ENCODE measurements at places on chromosomes 1 and 21.

DNA sequence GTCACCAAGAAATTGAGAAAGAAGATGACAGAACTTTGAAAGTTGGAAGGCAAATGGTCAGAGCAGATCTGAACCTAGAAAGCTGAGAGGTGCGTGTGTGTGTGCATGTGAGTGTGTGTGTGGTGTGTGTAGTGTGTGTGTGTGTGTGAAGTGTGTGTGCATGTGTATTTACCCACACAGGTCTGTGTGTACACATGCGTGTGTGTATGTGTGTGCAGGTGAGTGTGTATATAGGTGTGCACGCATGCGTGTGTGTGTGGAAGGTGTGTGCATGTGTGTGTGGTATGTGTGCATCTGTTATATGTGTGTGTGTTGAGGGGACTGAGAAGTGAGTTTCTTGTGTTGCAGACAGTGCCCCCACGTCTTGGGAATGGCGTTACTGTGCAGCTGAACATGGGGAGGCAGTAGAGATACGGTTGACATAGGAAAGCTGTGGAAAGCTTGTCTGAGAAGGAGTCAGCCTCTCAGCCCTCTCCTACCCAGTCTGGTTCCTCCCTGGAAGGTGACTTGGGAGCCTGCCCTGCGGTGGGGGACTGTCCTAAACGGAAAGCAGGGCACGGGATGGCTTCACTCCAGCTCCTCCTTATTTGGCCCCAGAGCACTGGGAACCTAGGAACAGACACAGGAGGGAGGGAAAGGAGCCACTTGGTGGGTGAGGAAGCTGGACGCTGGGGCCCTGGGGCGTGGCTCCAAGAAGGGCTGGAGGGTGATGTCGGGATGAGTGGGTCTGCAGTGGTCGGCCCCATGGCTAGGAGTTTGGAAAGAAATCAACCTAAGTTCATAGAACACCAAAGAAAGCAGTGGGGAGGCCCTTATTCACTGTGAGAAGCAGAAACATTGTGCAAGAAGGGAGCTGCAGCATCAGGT, 97.2 kb downstream of the PCBP3 start:
- peaks cover 8% of the 10 kb centered on the region for H3K4me1 ChIP-seq
- H3K27me3 ChIP-seq, result no peaks in the 10 kb centered on the region
- DNase-seq, result no peak
- H3K36me3 ChIP-seq, result peaks cover 4% of the 10 kb centered on the region
- H3K4me3 ChIP-seq, result no peak overlapping the region

- H3K4me1 ChIP-seq, result no peaks in the 10 kb centered on the region
- no peaks in the 10 kb centered on the region for H3K27me3 ChIP-seq
- DNase-seq, result no peak
- H3K36me3 ChIP-seq, result peaks cover 1% of the 10 kb centered on the region
Measured at GRCh38 chr1:193929374-193930033, 743.1 kb upstream of the B3GALT2 start.

- no peak for DNase-seq
- H3K27ac ChIP-seq, result no peak overlapping the region
- H3K4me3 ChIP-seq, result no peak overlapping the region
Measured at GRCh38 chr1:60573121-60573520, 499.6 kb upstream of the C1orf87 start.

DNA sequence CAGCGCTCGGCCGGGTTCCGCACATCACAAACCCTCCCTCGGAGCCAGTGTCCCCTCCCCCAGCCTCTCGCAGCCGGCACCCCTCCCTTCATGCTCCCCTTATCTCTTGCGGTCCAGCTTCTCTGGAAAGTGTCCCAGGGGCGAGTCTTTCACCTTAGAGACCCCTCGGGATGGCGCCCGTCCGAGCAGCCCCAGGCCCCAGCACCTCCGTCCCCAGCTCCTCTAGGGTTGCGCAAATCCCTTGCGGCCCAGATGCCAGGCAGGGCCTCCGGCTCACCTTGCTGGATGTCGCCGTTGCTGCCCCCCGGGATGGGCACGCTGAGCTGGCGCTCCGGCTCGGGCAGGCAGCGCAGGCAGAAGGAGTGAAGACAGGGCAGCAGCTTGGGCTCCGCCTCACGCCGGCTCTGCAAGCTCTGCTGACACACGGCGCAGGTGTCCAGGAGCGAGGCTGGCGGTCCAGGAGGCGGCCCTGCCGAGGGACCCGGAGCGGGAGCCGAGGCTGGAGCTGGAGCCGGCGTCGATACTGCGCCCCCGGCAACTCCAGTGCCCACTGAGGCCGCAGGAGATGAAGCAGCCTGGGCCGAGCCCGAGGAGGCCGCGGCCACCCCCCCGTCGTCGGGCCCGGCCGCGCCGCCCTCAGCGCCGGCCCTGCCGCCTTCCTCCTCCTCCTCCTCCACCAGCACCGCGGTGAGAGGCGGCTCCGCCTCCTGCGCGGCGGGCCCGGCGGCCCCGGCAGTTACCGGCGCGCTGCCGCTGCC, 550 bp downstream of the TRIM33 start:
- peak overlapping the region; percentile 72 for H3K27ac ChIP-seq
- H3K4me3 ChIP-seq, result peak overlapping the region; percentile 88

GRCh38 chr1:230299191-230300006, 126.7 kb downstream of the PGBD5 start:
- H3K4me1 ChIP-seq, result peaks cover 14% of the 10 kb centered on the region
- no peak for DNase-seq
- no peak overlapping the region for H3K27ac ChIP-seq
- H3K36me3 ChIP-seq, result no peaks in the 10 kb centered on the region
- peaks cover 2% of the 10 kb centered on the region for H3K27me3 ChIP-seq
- H3K4me3 ChIP-seq, result no peak overlapping the region

- peaks cover 17% of the 10 kb centered on the region for H3K4me1 ChIP-seq
- DNase-seq, result no peak
- H3K27ac ChIP-seq, result no peak overlapping the region
- H3K27me3 ChIP-seq, result no peaks in the 10 kb centered on the region
- H3K36me3 ChIP-seq, result no peaks in the 10 kb centered on the region
Measured at GRCh38 chr1:241702442-241703373, 50.6 kb downstream of the WDR64 start.

- H3K27ac ChIP-seq, result no peak overlapping the region
- peaks cover 14% of the 10 kb centered on the region for H3K27me3 ChIP-seq
- no peak for DNase-seq
- H3K4me3 ChIP-seq, result no peak overlapping the region
- H3K4me1 ChIP-seq, result peaks cover 12% of the 10 kb centered on the region
Measured at GRCh38 chr1:30286241-30286987, 437.0 kb downstream of the MATN1 start.

Measured in activated naive CD8-positive, alpha-beta T cell treated with anti-CD3 and anti-CD28 coated beads, Interleukin-2, amount 50 U/mL, for 24 hours (primary cell).